GM23338 (cell line): ENCODE measurements at places on chromosomes 2 and 18. TPM values are rescaled to one million over a fixed set of nuclear protein-coding genes. Genes with fewer than 3 reads are reported as not detected.

The OBSL1 gene
- total RNA-seq: 164 and 207 TPM in 2 replicates

The FER1L5 gene
- total RNA-seq: 0.27 and 0.76 TPM in 2 replicates

The ABI2 gene
- total RNA-seq: 94.3 and 114 TPM in 2 replicates

GRCh38 chr18:63022429-63023022, 297.0 kb downstream of the BCL2 start:
- no peaks in the 10 kb centered on the region for H3K4me1 ChIP-seq
- DNase-seq: peak; percentile 78
- peaks cover 12% of the 10 kb centered on the region for H3K27me3 ChIP-seq

DNA sequence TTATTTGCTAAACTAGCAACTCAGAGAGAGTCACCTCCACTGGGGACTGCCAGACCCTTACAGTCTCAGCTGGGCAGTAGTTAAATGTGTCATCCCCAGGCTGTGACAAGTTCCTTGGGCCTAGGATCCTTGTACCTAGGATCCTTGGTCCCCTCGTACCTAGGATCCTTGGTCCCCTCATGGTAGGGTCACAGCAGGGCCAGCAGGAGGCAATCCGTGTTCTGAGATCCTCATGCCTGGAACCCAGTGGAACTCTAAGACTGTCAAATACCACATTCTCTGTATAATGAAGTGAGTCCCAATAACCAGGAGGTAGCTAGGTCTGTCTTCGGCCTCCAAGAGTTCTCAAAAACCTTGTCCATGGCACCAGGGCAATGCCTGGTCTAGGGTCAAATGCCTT, 60.8 kb downstream of the LYPD6B start:
- H3K27me3 ChIP-seq: no peaks in the 10 kb centered on the region
- H3K4me1 ChIP-seq: no peaks in the 10 kb centered on the region
- no peaks in the 10 kb centered on the region for H3K36me3 ChIP-seq
- peak; percentile 21 for DNase-seq
- H3K27ac ChIP-seq: no peak overlapping the region

- H3K4me1 ChIP-seq: no peaks in the 10 kb centered on the region
- no peaks in the 10 kb centered on the region for H3K27me3 ChIP-seq
- no peak overlapping the region for H3K4me3 ChIP-seq
Observed at GRCh38 chr2:126914811-126915500, 16.3 kb downstream of the TEX51 start.

- H3K4me1 ChIP-seq: no peaks in the 10 kb centered on the region; the same call in 1 of the 2 replicates
- H3K27ac ChIP-seq: no peak overlapping the region
- H3K4me3 ChIP-seq: no peak overlapping the region
- H3K36me3 ChIP-seq: no peaks in the 10 kb centered on the region
- H3K27me3 ChIP-seq: no peaks in the 10 kb centered on the region
- no peak for DNase-seq
Observed at GRCh38 chr2:137250401-137250800, 485.1 kb downstream of the THSD7B start.
